Cortex of kidney (tissue), 1 donor: ENCODE measurements at places on chromosomes 3 and 15.

- no peak for DNase-seq
These were observed 4.9 kb downstream of the CADPS start for GRCh38 chr3:62870321-62870720.

- no peak for DNase-seq
These were observed 87.0 kb upstream of the KCNAB1 start for GRCh38 chr3:156033428-156033827.

GRCh38 chr15:81491414-81492096 is 117.5 kb upstream of the TMC3 start:
- DNase-seq, result no peak

DNA sequence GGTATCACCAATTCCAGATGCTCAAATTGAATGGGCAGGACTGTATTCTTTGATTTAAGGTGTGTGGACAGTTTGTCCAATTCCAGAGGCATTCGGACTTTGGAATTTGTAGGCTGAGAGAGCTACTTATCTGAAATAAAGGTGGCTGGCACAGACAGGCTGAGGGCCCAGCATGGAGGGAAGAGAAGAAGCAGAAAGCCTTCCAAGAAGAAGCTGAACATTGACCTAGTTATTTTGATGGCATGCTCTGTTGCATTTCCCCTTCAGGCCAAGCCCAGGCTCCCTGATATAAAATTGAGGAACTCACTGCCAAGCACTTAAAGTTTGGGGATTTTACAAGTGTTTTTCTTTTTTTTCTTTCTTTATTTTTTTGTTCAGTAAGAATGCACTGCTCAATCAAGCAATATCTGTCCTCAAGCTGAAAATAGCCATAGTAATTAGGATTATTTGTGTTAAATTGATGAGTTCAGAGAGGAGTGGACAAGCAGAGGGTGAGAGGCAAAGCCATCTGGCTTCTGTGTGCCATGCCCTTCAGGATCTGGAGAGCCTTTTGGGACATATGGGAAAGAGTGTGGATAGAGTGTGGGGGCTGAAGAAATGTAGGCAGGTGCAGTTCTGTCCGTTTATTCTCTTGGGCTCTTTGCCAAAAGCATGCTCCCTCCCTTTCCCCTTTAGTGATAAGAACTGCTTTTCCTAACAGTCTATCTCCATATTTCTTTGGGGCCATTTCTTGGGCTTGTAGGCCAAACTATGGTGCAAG is 148.9 kb downstream of the OXSM start:
- no peak for DNase-seq

DNA sequence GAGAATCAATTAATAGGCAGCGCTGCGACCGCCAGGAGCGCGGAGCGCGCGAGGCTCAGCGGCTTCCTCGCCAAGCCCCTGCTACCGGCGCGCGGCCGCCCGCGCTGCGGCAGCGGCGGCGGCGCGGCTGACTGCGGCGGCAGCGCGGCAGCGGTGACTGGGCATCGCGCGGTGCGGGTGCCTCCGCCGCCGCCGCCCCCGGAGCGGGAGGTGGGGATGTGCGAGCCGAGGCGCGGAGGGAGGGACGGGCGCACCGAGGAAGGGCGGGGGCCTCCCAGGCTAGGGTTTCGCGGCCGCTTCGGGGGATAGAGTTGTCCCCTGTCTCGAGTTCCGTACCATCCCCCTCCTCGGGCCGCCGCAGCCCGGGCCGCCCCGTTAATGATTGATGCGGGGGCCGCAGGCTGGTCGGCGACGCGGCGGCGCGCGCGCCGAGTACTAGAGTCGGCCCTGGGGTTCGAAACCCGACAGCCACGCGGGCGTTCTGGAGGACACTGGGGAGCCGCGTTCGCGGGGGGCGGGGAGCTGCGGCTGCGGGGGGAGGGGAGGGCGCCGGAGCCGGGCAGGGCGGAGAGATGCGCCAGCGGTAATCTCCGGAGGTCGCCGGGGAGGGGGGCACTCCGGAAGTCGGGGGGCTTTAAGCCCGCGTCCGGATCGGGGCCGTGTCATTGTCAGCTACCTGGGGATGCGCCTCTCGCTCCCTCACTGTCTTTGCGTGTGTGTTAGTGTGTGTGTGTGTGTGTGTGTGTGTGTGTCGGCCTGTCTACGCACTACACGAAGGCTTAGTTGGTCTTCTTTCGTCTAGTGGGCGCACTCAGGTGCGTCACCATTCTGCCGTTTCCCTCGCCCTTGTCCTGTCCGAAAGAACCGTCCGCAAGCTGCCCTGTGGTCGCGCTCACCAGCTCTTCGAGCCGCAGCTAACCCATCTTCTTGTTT is at the start of gene PAQR9:
PAQR9 (minus strand) TSS at position 159 of the 933 bp plus-strand sequence. CDS start 338 bp downstream, outside the sequence.
- no peak for DNase-seq

GRCh38 chr3:194100856-194101390 is 35.0 kb upstream of the HES1 start:
- no peak for DNase-seq

GRCh38 chr3:57057351-57057750 is 3.1 kb upstream of the SPATA12 start:
- no peak for DNase-seq
